AG10803 (cell line): ENCODE measurements at places on chromosomes 2 and 18.

- DNase-seq: no peak
These were observed 60.6 kb downstream of the DIPK1C start for GRCh38 chr18:74396171-74397169.

- no peak for DNase-seq
These were observed 3.4 kb downstream of the B4GALT6 start for GRCh38 chr18:31680831-31681568.

GRCh38 chr2:46812361-46813019 is 103.1 kb downstream of the MCFD2 start:
- DNase-seq: peak; percentile 97

GRCh38 chr18:58302811-58303210 is 258.8 kb downstream of the NEDD4L start:
- no peak for DNase-seq

- no peak for DNase-seq
These were observed 95.1 kb upstream of the SALL3 start for GRCh38 chr18:78884502-78884901.

GRCh38 chr18:48929212-48929612 is 21.6 kb downstream of the SMAD7 start:
- no peak for DNase-seq

GRCh38 chr2:178860551-178860950 is 53.3 kb upstream of the TTN start:
- no peak for DNase-seq
